ENCODE measurements at places on chromosomes 4 and X.

- DNase-seq: no peak
These were observed 6.8 kb upstream of the DCAF8L1 start for GRCh38 chrX:27987862-27988646.

DNA sequence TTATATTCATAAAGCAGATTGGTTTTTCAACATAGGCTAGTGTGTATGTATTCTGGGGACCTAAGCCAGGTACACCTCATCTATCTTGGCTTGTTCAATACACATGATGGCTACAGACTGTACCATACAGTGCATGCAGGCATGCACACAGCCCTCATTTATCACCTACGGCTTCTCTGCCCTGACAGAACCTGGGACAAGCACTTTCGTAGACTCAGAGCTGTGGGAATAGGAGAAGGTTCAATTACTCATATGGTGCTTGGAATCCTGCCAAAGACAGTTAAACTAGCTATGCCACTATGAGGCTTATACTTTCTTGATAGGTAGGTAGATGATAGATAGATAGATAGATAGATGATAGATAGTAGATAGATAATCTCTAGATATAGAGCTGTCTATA lies 457.2 kb downstream of the GALNTL6 start:
- no peak for DNase-seq

DNA sequence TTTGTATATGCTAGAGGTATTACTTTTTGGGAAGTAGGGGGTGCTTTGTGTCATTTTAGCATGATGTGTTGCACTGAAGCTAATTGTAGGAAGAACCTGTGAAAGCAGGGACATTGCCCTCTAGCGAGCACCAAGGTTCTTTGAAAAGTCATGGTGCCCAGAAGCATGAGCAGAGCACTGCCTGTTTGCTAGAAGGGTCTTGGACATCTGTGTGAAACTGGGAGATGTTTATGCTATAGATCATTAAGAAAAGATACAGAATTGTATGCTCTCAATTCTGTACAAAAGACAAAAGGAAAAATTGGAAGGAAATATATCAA lies 14.7 kb downstream of the GRPR start:
- DNase-seq: no peak

GRCh38 chrX:27575565-27575964 lies 14.6 kb upstream of the DCAF8L2 start:
- DNase-seq: no peak

DNA sequence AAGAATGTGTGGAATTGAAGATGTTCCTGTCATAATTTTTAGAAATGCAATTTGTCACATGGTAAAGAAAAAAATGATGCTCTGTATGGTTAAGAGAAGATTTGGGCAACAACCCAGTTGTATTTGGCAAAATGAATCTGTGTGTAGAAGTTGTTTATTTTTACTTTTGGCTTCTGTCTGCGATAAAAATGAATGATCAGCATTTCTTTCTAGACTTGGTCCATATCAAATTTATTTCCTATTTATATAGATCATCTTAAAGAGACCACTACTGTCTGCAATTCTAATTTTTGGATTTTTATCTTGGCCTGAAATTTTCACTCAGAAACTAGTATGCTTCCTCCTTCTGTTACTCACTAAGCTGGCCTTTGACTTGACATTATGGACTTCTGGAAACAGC lies 396.9 kb downstream of the FAM47A start:
- no peak for DNase-seq

DNA sequence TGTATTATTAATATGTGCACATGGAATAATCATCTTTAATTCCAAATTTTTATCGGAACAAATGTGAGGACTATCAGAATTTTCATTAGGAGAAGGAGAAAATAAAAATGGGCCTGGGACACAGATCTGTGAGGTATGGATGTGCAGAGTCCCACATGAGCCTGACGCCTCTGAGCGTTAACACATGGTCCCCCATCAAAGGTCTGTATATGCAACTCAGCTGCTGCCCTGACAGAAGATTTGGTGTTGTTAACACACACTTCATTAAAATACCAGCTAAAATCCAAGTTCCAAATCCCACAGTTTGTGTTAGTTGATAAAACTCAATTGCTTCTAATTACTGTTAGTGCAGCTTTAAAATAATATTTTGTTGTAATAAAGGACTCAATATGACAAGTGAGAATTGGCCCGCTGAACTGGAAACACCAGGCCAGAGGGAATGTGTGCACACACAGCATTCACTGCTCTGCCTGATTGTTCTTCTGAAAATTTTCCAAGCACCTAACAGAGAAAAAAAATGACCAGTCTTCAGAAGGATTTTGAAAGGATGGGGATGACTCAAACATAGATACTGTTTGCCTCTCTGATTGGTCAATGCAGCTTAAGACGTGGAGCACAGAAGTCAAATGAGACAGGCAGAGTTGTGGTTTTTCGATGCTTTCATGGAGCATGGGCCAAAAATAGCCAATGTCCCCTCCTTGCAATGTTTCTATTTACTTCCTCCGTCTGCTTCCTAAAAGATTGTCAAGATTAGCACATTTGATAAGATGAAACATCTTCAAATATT lies 266.6 kb downstream of the NKX6-1 start:
- DNase-seq: peak; percentile 78

DNA sequence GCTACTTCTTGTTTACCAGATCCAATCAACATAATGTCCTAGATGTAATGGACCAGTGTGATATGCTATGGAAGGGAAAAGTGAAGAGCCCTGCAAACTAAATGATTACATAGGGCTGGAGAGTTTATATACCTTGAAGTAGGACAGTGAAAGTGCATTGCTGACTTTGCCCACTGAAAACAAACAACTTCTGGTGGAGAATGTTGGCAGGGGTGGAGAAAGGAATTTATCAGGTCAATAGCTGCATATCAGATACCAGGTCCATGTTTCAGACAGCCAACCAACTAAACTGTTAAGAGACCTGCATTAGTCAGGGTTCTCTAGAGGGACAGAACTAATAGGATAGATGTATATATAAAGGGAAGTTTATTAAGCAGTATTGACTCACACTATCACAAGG lies 82.4 kb downstream of the DCUN1D4 start:
- DNase-seq: no peak

- no peak for DNase-seq
These were observed 89.4 kb downstream of the AMMECR1 start for GRCh38 chrX:110228453-110228852.

DNA sequence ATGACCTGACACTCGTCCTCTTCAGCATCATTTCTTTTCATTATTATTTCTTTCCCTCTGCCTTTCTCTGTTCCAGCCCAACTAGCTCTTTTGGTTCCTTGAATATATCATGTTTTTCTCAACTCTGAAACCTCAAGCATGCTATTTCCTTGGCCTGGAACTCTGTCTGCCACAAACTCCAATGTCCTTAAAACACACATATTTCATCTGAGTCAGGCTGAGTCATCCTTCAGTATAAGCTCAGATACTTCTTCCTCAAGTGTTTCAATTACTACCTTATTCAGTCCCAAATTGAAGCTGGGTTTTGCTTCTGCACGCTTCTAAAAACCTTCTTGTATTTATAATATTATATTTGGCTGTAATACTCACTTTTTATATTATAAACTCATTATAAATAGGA lies 424.2 kb downstream of the PDGFC start:
- DNase-seq: no peak

DNA sequence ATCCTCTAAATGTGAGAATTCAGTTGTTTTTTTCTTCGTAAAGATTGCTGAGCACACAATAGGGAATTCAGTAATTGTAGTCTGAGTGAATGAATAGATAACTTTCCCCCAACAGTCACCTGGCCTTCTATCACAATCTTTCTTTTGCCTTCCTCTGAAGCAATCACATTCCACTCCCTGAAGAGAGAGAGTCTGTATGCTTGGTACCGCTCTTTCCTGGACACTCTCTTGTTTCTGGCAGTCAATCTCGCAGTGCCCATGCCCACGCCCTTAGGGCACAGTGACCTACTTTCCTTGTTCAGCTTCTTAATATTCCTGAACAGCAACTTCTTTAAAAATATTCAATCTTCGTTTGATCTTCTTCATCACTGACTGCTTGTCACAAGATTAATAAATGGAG lies 255.9 kb downstream of the ADAMTS3 start:
- no peak for DNase-seq

- DNase-seq: no peak
These were observed 33.7 kb upstream of the STAG2 start for GRCh38 chrX:123927845-123928244.

- no peak for DNase-seq
These were observed 199.0 kb upstream of the NUDT6 start for GRCh38 chr4:123121241-123121907.

- no peak for DNase-seq
These were observed 81.3 kb downstream of the HMGN5 start for GRCh38 chrX:81120258-81120935.

DNA sequence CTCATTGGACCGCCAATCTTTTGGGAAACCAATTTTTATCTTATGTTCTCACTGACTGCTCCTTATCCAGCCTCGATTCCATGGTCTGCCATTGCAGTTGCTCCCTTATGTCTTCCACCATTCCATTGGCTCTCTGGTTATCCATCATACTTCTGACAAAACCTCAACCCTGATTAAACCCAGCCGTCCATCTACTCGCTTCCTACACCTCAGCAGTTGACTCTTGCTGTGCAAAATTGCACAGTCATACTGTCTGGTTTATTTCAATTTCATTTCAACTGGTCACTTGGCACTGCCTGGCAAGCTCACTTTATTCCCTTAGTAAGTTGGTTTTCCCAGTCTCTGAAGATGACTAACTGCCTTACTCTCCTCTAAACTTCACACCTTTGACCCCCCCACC lies 26.2 kb downstream of the ARL9 start:
- DNase-seq: no peak

DNA sequence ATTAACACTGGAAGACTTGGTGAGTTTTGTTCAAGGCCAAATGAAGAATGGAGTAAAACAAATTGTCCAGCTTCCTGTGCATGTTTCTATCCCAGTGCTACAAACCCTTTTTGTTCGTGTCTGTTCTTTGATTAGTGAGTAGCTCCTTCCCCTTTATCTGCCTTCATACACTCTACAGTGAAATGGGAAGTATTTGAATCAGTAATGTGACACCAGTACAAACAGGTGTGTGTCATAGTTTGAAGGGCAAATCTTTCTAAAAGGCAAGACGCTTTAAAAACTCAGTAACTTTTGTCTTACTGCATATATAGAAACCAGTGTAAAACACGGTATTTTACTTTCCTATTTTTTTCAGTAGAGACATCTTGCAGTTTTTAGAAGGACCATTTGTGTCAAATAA lies 5.9 kb downstream of the ARHGEF38 start:
- no peak for DNase-seq

DNA sequence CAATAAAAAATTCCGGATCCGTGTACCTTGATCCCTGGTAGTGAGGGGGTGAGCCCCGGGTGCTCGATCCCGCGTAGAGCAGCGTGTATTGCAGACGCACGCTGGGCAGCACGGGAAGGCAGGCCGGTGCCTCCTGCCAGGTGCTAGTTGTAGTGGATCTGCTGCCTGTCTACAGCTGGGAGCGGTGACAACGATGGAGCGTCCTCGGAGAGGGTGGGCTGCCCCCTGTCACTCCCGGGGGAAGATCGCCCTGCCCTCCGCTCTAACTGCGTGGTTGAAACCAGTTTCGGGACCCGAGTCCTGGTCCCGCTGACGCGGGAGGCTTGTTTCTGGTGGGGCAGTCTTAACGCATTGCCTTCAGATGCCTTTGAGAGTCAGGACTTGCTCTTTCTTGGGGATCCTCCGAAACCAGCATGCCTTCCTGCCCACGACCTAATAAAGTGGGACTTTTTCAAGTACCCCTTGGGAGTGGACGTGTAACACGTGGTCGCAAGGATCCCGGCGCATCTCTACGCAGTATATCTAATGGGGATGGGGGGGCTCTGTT lies 2.7 kb upstream of the NKX6-1 start:
- DNase-seq: no peak

DNA sequence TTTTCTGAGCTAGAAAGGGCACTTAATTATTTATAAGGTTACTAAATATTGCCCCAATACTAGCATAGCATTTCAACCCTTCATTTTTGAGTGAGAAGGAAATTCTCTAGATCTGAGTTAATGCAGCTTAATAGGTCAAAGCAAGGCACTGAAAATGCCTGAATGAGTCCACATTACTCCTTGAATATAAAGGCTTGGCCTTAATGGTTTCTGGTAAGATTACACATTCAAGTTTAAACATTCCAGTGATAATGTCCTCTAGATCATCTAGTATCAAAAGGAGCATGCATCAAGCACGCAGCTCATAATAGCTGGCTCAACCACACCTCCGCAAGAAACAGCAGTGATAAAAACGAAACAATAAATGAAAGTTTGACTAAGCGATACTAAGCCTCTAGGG lies 87.5 kb downstream of the SPANXN3 start:
- no peak for DNase-seq

- no peak for DNase-seq
These were observed 94.4 kb upstream of the SCML1 start for GRCh38 chrX:17642891-17643290.

GRCh38 chr4:176499518-176499917 lies 179.8 kb downstream of the SPCS3 start:
- no peak for DNase-seq

DNA sequence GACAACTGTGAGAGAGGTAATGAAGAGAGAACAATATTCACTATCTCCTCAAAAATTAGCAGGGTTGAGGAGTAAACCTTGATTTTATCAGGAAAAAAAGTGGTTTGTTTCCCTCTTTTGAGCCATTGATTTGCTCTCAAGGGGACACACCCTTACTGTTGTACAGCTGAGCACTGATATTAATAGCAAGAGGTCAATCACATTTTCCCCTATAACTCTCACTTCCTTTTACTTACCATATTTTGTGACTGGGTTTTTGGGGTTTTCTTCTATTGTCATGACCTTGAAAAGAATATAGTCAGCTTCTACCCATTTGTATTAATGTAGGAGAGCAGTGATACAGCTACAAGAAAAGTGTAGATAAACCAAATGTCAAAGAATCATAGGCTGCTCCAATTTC lies 70.2 kb upstream of the LONRF3 start:
- no peak for DNase-seq

GRCh38 chr4:9924750-9925149 lies 96.5 kb downstream of the SLC2A9 start:
- DNase-seq: no peak

GRCh38 chrX:129637217-129638109 lies 17.3 kb downstream of the APLN start:
- peak; percentile 51 for DNase-seq

- no peak for DNase-seq
These were observed 29.6 kb upstream of the TASL start for GRCh38 chrX:30607155-30607554.

DNA sequence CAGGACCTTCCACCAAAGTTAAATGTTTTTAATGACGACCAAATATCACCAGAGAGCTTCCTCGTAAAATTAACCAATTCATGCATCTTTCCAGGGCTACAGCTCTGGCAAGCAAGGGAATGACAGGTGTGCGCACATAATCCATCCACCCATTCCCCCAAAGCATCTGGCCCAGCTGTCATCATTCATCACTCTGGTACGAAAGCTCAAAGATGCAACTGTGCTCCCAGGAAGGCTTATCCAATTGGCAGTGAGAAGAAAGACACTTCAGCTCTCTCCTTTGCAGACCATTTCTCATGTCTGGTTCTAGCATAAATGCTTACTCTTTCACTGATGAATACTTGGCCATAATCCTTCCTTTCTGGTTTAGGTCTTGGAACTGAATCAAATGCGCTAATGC lies 139.2 kb downstream of the NSUN7 start:
- DNase-seq: no peak
